GM20000 (cell line): ENCODE measurements at places on chromosomes 3 and 15.
A peak's percentile ranks its signal among the peaks of the same experiment; 100 is the strongest.

GRCh38 chr3:46998121-46998851 is 18.8 kb downstream of the NBEAL2 start:
- peak; percentile 87 for DNase-seq

DNA sequence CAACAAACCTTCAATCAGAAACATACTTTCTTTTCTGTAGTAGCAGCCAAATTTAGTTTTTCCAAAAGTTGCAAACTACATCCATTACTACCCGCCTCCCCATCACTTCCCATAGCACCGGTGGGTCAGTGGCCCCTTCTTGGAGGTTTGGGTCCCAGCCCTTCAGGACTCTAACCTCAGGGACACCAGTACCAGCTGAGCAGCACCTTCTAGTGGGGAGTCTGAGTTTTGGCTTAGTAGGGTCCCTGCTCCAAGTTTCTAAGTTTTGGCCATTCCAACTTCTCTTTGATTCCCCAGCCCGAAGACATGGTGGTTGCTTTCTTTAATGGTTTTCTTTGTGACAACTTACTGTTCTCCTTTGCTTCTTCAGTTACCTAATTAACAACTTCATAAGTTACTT is 160.6 kb downstream of the ECT2 start:
- no peak for DNase-seq

GRCh38 chr3:33808559-33808958 is 10.1 kb downstream of the PDCD6IP start:
- DNase-seq, result no peak

DNA sequence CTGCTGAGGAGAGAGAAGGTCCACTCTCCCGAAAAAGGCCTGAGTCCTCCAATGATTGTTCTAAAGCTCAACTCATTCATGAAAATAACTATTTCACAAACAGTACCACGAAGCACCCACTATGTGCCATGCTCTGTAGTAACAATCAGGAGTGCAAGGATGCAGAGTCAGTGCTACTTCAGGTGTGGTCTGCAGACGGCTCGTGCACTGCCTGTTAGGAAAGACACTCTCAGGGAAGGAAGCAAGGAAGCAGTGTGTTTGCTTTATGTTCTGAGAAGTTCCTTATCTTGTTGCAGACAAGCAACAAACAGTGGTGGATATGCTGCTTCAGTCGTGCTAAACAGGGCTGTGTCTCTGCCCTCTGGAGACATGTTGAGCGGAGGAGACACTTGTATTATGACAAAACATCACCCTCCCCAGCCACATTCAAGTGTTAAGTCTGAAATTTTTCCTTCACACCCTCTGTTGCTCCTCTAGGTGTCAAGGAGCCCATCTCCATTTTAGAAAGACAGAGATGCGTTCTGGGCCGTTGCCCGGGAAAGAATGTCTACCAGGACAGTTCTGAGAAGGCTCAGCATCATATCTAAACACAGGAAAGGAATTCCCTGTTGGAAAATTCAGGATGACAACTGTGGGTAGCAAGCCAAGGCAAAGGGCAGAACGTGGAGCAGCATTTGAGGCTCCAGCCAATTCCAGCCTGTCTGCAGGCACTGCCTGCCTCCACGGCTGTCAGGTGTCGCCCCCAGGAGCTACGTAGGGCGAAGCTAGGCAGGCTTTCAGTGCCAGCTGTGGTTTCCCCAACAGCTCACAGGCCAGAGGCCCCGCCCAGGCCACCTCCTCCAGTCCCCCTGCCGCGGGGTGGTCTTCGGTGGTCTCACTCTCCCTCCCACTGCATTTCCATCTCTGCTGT is 13.4 kb upstream of the ATP10A start:
- no peak for DNase-seq

DNA sequence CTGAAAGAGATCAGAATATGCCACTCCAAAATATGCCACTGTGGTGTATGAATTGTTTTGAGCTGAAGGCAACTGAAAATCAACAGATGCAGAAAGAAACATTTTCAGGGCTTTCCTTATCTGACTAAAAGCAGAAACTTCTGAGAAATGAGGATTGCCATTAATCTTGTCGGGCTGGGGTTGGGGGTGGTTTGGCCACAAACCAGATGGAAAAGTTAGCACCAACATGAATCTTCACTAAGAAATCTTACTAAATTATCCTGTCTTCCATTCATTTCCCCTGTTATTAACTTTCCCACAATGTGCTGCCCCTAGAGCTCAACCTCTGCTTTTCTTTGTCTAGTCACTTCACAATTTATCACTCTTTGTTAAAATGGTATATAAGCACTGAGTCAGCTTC is 229.9 kb upstream of the GADL1 start:
- no peak for DNase-seq

- DNase-seq, result no peak
Observed at GRCh38 chr15:20280933-20281463, 260.6 kb downstream of the GOLGA6L6 start.

DNA sequence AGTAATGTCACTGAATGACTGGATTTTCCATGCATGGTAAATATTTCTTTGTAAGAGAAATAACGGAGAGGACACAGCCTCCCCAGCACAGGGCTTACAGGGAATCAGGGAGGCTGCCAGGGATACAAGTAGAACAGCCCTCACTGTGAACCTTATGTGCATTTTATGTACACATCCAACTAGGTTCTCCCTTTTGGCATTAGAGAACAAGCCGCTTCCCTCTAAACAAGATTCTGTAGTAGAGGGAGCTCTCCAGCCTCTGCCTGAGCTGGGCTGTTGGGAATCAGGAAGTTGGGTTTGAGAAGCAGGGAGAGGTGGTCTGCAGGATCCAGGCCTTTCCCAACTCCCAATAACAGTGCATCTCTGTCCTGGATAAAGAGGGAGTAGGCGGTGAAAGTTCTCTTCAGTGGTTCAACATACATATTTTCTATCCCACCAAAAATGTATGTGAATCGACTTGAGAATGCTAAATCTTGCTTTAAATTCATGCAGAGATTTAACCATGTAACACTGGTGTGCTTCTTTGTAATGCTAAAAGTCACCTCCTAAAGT is 83.7 kb downstream of the ARNT2 start:
- DNase-seq, result no peak

DNA sequence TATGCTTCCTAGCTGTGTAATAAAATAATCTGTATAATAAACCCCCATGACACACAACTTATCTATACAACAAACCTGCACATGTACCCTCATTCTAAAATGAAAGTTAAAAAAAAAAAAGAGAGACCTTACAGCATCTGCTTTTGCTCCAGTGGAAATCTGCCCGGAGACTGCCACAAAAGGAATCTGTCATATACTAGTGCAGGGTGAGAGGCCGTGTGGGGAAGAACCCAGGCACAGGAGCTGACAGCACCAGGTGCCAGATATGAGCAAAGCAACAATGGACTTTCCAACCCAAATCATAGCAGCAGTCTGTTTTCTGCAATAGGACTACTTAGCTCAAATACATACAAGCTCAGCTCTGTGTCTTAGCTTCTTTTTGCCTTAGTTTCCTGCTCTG is 346.5 kb downstream of the ROBO1 start:
- DNase-seq, result no peak

DNA sequence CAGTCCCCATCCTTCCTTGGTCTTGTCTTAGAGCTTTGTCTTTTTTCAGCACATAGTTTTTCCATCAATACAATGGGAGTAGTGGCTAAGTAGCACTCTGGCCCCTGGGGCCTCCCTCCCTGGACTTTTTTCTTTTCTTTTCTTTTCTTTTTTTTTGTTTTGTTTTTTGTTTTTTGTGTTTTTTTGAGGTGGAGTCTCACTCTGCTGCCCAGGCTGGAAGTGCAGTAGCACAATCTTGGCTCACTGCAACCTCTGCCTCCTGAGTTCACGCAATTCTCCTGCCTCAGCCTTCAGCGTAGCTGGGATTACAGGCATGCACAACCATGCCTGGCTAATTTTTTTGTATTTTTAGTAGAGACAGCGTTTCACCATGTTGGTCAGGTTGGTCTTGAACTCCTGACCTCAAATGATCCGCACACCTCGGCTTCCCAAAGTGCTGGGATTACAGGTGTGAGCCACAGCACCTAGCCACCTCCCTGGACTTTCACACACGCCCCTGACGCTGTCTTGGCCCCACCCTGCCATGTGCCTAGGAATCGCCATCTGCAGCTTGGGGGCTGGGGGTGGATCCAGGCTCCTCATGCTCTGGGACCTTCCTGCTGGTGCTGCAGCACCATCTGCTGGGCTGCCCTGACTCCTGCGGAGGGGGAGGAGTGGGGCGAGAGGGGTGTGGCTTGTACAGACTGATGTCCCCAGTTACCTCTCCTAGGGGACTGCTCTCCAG is 2.8 kb downstream of the C15orf39 start:
- DNase-seq, result peak; percentile 94

GRCh38 chr3:53357458-53357857 is 10.1 kb upstream of the DCP1A start:
- DNase-seq, result no peak

DNA sequence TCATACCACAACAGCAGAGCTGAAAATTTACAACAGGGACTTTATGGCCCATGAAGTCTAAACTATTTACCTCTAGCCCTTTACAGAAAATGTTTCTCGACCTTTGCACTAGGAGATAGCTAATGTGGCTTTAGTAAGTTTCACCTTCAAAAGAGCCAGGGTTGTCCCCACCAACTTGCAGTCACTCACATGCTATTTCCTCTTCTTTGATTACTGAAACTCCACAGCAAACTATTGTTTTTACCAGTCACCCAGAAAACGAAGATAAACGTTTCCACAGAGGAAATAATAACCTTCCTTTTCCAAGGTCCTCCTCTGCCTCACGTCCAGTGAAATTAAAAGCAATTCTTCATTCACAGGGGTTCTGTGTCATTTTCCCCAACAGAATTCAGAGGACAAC is 48.2 kb downstream of the WWTR1 start:
- peak; percentile 65 for DNase-seq

- DNase-seq, result no peak
Observed at GRCh38 chr15:66882251-66883020, 180.4 kb downstream of the SMAD6 start.

- no peak for DNase-seq
Observed at GRCh38 chr3:188646592-188646991, 492.6 kb downstream of the LPP start.

- DNase-seq, result peak; percentile 71
Observed at GRCh38 chr3:52291508-52292181, 4.0 kb downstream of the GLYCTK start.

GRCh38 chr15:35603301-35603700 is 57.3 kb upstream of the DPH6 start:
- peak; percentile 12 for DNase-seq

GRCh38 chr3:126394179-126394976 is at the start of gene CFAP100:
TSS of gene CFAP100 (plus strand) at chr3:126394909. CDS start at chr3:126396001, 1,092 bp downstream.
- no peak for DNase-seq

DNA sequence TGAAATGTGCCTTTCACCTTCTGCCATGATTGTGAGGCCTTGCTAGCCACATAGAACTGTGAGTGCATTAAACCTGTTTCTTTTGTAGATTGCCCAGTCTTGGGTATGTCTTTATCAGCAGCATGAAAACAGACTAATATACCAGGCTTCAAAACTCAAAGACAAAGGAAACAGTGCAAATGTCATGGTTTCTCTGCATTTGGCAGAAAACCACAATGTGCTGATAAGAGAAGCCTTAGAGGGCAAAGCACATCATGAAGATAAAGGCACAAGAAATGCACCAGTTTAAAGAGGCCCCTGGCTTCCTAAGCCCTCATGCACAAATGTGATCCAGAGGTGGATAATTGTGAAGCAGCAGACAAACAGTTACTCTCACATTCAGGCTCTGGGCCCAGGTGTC is 259.2 kb downstream of the CPNE4 start:
- no peak for DNase-seq

- no peak for DNase-seq
Observed at GRCh38 chr3:156356537-156357363, 198.2 kb downstream of the SSR3 start.

GRCh38 chr3:82001276-82001923 is 240.0 kb upstream of the GBE1 start:
- DNase-seq, result no peak

DNA sequence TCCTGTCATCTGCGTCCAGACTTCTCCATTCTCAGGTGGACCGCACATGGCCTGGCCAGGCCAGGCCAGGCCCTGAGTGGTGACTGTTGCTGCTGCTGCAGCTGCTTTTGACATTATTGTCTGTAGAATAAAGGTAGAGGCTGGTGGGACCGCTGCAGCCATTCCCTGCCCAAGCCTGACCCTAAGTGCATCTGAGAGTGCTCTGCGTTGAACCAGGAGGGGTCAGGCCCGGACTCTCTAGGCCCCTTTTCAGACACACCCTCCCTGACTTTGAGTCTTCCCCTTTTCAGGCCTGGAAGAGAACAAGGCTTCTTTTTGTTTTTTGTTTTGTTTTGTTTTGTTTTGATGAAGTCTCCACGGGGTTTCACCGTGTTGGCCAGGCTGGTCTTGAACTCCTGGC is 54.6 kb upstream of the FLNB start:
- no peak for DNase-seq

DNA sequence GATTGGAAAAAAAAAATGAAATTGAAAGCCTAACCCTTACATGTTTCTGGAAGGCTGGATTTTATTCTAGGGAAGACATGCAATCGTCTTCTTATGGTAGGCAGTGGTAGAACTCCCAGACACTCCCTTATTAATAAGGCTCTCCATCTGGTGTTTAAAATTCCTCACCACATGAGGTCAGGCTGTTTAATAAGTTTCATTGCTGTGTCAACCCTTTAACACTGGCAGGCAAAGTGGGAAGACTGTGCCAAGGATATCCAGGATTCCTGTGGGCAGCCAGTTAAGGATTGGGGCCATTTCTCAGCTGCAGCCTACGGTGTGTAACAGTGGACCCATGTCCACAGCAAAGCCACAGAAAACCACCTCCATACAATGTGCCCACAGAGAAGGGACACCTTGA is 225.5 kb upstream of the CHRM5 start:
- DNase-seq, result no peak

GRCh38 chr3:62607287-62608029 is 234.1 kb upstream of the FEZF2 start:
- no peak for DNase-seq

- no peak for DNase-seq
Observed at GRCh38 chr3:39519103-39519502, 51.6 kb downstream of the MOBP start.

DNA sequence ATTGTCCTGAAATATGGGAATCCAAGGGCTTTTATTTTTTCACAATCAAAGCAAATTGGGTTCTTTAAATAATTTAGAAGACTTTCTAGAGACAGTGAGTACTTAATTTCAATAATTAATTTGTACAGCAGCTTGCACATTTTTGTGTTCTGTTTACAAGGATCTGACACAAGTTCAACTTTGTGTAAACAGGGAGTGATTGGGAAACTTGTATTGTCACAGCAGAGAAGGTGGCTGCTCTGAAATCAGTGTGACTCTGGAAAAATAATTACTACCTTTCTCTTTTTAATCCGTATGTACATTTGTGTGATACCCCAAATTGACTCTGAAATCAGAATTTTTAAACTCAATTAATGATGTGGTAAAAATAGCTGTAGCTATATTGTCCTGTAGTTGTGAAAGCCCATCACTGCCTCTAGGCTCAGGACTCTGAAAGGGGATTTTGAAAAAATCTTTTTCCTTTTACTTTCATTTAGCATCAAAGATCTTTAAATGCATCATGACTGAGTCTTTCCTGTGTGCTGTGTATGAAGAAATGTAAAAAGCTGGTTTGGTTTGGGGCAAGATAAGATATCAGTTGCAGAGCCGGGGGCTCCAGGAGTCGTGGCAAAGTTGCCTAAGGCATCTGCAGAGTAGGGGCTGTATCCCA is 45.1 kb downstream of the MFSD1 start:
- DNase-seq, result peak; percentile 48
